Stimulated activated CD8-positive, alpha-beta memory T cell treated with anti-CD3 and anti-CD28 coated beads, Interleukin-7, amount 100 ng/mL, for 1 hour (primary cell): ENCODE measurements at places on chromosomes 12 and 14.

DNA sequence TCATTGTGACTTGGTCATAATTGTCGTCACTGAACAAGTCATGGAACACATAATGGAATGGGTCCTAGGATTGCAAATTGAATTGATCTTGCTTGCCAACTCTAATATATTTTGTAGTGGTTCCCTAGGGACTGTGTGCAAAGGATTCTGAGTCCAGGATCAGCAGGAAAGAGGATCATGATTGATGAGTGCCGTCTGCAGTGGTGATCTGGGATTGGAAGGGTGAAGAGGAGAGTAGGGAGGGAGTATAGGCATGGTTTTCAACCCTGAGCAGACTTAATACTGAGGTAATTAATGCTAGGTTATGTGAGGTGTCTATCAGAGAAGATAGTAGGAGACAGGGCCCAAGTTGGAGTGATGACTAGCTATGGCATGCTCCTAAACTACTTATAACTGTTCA, 168.9 kb downstream of the ESR2 start:
- DNase-seq: no peak

DNA sequence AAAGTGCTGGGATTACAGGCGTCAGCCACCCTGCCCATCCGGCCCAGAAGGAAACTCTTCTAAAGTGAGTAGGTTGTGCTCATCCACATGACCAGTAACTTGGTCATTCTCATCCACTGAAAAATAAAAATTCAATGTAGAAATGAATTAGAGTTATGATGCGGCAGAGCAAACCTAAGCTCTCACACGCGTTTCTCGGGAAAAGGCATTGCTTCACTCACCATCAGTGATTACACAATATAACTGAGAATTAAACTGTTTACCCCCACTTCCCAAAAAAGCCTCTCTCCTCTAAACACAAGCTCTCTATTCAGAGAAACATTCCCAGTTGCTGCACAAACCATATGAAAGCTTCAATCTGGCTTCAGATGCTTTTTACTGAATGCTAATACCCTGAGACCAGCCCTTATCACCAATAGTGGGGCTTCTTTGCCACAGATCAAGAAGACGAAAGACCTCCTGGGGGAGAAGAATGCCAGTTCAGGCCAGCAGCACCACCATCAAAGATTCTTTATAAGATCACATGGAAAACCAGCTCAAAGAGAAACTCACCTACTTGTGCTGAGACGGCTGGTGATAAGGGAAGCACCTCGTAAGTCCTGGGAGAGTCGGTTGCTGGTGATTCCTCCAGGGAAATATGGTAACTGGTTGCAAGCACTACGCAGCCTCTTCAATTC, 121.5 kb upstream of the SFSWAP start:
- DNase-seq: no peak

GRCh38 chr12:42660117-42660516, 70.6 kb upstream of the PRICKLE1 start:
- DNase-seq: no peak

GRCh38 chr12:82723093-82723492, 36.4 kb downstream of the TMTC2 start:
- no peak for DNase-seq

DNA sequence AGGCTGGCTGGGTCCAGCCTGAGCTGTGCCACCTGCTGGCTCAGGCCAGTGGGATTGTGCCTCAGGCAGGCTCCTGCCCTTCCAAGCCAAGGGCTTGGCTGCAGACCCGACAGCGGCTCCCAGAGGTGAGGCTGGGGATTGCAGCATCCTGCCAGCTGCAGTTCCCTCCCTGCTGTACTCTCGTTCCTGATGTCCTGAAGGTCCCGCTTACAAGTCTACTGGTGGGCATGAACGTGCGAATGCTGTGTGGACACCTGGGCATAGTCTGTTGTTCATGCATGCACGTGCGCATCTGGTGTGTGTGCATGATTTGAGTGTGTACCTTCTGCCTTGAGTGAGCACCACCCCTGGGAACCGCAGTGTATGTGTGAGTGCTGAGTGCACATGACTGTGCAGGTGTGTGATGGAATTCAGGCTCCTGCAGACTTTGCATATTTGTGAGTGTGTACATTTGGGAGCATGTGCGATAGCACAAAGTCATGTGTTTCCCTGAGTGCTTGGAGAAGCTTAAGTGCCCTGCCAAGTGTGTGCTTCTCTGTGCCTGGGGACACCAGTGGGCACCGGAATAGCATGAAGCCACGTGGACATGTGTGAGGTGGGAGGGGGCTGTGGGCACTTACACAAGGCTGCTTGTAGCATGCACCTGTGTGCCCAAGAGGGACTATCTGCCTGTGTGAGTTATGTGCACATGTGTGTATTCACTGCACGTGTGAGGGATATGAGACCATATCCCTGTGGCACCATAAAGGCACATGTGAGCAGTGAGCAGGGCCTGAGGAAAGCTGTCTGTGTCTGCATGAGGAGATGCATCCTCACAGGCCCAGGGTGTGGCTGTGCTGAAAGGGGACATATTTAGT, 19.3 kb upstream of the KRT7 start:
- no peak for DNase-seq

- no peak for DNase-seq
Observed at GRCh38 chr14:98946940-98947339, 325.1 kb downstream of the BCL11B start.

GRCh38 chr14:69314327-69314726, 54.4 kb downstream of the GALNT16 start:
- no peak for DNase-seq

DNA sequence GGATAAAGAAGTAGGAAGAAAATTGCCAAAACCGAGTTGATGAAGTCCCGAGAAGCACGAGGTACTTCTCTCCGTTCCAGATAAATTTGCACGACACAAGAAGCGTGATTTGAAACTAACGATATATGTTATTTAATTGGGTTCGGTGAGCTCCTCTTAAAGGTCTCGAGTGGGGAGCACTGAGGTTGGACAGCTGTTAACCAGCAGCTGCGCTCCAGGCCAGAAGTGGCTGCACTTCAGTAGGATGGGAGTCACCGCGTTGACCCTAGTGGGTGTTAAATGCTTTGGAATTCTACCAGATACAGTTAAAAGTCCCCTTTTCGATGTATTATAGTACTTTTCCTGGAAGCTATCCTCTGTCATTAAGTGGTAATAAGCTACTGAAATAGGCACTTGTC, 953 bp upstream of the DCAF5 start:
- no peak for DNase-seq

DNA sequence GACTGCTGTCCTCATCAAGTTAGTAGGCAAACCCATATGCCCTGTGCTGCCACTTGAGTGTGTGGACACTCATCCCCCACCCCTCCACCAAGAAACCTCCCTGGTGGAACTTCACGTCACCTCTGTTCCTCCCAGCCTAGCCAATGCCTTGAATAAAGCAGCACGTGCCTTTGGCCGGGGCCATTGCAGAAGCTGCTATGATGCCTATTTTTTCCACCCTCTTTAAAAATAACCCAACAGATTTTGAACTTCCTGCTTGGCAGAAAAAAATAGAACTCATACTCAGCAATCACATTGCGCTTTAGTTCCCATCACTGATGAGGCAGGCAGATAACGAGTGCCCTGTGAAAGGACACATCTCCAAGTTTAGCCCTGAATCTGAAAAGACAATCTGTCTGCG, 23.1 kb upstream of the PWP1 start:
- DNase-seq: no peak

DNA sequence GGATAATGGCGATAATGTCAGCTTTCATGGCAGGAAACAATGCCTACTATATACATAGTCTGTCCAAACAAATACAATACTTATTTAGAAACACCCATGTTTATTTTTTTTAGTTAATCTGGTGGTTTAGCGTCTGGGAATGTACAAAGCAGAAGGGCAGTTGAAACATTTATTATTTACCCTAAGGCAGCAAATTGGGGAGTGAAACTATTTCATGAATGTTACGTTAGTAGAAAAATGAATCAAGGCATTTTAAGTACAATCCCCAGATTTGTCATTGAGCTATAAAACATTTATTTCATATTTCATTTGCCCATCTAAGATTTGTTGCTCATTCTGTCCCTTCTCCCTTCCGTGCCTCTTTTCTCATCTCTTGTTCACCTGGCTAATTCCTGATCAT, 87.1 kb upstream of the ATF1 start:
- no peak for DNase-seq

DNA sequence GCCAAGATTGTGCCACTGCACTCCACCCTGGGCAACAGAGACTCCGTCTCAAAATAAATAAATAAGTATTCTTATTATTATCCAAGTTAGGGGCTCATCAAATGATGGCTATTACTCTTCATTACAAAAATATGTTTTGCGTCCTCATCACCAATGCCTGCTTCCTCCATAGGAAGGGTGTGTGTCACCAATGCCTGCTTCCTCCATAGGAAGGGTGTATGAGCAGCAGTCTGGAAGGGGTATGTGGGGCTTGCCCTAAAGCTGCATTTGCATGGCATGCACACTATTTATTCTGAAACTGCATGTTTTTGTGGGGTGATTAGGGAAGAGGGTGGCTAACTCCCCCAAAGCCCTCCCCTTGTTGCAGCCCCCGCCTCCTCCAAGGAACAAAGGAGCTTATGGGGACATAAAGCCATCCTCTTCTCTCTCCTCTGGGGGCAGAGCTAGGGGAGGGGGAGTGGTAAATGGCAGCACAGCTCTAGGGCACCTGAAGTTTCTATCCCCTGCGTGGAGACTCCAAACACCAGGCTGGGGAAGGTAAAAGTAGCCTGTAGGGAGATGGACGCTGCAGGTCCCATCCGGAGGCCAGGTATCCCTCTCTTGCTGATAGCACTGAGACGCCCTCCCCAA, 1.3 kb downstream of the CAMKK2 start:
- no peak for DNase-seq

GRCh38 chr14:34179727-34180126, 228.9 kb upstream of the EGLN3 start:
- no peak for DNase-seq

DNA sequence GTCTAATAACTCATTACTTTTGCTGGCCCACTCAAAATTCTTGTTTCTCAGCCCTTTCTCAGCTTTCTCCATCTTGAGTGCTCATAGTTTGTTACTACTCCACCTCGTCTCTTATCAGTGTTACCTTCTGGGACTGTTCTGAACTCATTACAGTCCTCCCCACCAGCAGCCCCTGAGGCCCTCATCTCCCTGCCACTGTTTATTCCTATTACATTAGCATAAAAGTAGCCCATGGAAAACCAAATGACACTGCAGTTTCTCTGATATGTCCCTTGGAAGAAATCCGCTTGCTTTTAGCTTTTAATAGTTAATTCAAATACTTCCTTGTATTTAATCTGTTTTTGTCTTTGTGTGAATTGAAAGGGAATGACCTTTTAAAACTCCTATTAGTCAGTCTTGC, 7.6 kb downstream of the AKAP6 start:
- no peak for DNase-seq

GRCh38 chr14:102057480-102058114, 29.2 kb downstream of the HSP90AA1 start:
- DNase-seq: no peak

GRCh38 chr12:32455607-32456071, 56.3 kb downstream of the FGD4 start:
- no peak for DNase-seq

- DNase-seq: no peak
Observed at GRCh38 chr14:34713681-34714319, 593 bp downstream of the CFL2 start.

- DNase-seq: no peak
Observed at GRCh38 chr12:1918884-1919236, 408 bp upstream of the CACNA2D4 start.

DNA sequence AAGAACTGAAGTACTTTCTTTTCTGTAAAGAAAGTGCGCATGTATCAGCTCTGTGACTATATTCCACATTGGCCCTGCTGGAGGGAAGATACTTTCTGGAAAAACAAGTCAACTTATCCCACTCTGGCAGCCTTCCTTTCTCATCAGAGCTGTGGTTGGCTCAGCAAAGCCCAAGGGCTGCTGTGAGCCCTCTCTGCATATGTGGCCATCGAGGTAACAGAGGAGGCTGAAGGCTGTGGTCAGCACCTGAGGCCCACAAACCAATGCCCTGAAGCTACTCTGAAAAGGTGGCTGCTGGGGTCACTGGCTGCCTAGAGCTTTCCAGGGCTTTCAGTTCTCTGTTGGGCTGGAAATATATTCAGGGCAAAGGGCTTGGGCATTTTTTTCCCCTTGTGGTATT, 70.8 kb upstream of the IGF1 start:
- no peak for DNase-seq

DNA sequence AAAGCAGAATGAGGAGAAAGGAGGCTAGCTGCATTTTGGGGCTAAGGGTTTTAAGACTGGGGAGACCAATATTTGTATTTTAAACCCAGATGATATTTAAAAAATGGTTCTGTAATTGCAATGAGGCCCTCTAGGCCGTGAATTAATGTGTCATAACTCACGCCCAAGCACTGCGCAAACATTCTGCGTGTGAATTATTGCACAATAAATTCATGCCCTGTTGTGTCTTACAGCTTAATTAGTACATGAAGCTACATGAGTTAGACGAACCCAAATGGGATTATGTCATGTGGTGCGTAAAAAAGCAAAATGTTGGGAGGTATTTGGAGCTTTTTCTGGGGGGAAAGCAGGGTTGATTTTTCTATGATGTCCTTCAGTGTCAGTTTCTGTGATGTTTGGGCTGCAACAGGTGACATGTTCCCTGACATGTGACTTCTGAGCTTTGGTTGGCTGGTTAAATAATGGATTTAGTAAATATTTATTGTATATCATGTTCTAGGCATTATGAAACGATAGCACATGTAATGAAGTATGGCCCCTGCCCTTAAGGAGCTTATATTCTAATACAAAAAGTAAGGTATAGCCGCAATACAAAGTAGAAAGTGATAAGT, 30.4 kb upstream of the CISTR start:
- DNase-seq: no peak

DNA sequence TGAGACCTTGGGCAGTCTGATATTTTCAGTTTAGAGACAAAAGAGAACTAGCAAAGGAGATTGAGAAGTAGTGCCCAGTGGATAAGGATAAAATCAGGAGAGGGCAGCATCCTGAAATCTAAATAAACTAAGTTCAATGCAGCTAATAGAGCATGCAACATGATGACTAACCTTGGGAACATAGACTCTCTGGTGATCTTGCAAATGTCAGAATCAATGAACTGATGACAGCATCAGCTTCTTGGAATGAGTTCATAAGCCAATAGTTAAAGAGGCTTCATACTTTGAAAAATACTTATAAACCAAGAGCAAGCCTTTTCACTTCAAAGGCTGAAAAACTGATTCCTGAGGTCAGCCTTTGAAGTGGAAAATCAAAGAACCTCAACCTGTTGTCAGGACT, 8.2 kb downstream of the TAS2R19 start:
- no peak for DNase-seq

DNA sequence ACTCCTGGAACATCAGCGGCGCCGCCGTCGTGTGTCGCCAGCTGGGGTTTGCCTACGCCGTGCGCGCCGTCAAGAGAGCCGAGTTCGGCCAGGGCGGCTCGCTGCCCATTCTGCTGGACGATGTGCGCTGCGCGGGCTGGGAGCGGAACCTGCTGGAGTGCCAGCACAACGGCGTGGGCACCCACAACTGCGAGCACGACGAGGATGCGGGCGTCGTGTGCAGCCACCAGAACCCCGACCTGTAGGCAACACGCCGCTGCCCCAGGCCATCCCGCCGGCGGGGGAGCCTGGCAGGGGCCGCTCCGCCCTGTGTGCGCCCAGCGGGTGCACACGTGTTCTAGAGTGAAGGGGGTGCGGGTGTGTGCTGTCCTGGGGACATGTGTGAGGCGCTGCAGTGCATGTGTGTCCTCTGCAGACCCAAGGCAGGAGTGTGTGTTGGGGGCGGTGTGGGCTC, 8.7 kb upstream of the CYP46A1 start:
- DNase-seq: no peak

- DNase-seq: no peak
Observed at GRCh38 chr12:94390130-94390485, 69.6 kb downstream of the CEP83 start.

- no peak for DNase-seq
Observed at GRCh38 chr12:62933220-62933601, 1.7 kb downstream of the PPM1H start.

- DNase-seq: no peak
Observed at GRCh38 chr12:15699886-15700285, 89.3 kb downstream of the EPS8 start.
